ENCODE measurements at places on chromosomes 2 and 18. TPM values are rescaled to one million over a fixed set of nuclear protein-coding genes. Genes with fewer than 3 reads are reported as not detected.
A peak's percentile ranks its signal among the peaks of the same experiment; 100 is the strongest.

The SCG2 gene
- 0.12 TPM for total RNA-seq

GRCh38 chr2:142190805-142191204, 60.0 kb upstream of the LRP1B start:
- no peak for DNase-seq
- no peak overlapping the region for H3K4me3 ChIP-seq
- no peak overlapping the region for H3K27ac ChIP-seq
- H3K27me3 ChIP-seq = no peaks in the 10 kb centered on the region
- H3K36me3 ChIP-seq = no peaks in the 10 kb centered on the region
- no peaks in the 10 kb centered on the region for H3K4me1 ChIP-seq

GRCh38 chr2:44680983-44681531, 260.4 kb upstream of the SIX3 start:
- DNase-seq = no peak
- no peaks in the 10 kb centered on the region for H3K36me3 ChIP-seq
- no peak overlapping the region for H3K27ac ChIP-seq
- no peaks in the 10 kb centered on the region for H3K4me1 ChIP-seq

GRCh38 chr2:15584767-15585469, 6.8 kb upstream of the DDX1 start:
- H3K27ac ChIP-seq = no peak overlapping the region
- no peaks in the 10 kb centered on the region for H3K27me3 ChIP-seq
- DNase-seq = no peak
- H3K4me1 ChIP-seq = no peaks in the 10 kb centered on the region
- no peaks in the 10 kb centered on the region for H3K36me3 ChIP-seq

DNA sequence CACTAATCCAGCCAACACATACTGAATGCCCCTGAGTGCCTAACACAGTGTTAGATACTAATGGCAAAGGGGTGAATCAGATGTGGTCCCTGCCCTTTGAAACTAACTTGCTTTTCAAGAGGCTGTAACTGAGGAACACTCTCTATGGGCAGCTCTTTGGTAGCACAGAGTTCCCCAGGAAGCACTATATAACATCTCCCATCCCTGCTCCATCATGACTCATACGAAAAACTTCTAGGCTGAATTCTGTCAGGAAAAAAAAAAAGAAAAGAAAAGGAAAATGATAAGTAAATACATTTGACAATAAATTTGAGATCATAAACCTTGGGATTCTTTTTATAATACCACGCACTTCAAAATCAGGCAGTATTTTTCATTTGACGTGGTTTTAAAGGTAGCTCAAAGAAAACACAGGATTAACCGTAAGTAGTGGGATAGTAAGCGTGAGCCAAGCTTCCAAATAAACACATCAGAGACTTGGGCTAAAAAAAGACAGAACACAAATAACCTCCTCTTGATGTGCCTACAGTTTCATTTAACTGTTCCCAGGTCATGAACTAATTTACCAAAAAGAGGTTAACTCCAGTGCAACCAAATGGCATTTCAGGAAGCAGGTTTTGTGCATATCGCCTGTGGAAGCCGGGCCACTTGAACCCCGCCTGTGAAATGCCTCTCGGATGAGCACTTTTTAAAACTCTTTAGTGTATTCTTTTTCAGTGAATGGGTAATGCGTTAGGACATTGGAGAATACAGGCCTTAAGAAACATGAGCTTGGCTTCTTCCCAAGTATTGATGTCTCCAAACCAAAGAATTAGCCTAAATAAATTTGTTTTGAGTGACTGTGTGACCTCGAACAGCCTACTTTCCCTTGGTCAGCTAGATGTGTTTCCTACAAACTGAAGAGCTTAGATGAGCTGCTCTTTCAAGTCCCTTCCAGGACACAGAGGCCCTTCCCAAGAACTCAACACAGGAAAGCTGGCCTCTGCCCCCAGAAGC, 42.0 kb downstream of the RDH14 start:
- no peaks in the 10 kb centered on the region for H3K36me3 ChIP-seq
- no peak overlapping the region for H3K4me3 ChIP-seq
- DNase-seq = no peak
- peaks cover 17% of the 10 kb centered on the region for H3K27me3 ChIP-seq
- no peak overlapping the region for H3K27ac ChIP-seq
- H3K4me1 ChIP-seq = no peaks in the 10 kb centered on the region

The CCDC68 gene
- total RNA-seq = not detected

DNA sequence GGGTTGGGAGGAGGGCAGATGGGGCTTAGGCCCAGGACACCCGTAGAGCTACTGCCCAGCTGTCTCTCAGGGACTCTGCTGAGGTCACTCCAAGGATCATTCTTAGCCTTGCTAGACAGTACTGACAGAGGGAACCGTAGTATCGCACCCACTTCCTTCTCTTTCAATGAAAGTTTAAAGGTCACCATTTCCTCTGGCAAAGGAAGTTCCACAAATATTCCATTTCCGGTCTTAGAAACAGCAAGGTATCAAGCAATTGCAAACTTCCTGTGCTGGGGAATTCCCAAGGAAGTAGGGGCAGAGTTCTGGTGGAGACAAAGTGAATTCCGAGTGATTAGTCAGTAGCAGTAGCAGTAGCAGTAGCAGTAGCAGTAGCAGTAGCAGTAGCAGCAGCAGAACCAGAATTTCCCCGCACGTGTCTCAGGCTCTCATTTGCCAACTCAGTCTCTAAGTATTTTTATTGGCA, 24.7 kb downstream of the IL1B start:
- no peaks in the 10 kb centered on the region for H3K27me3 ChIP-seq
- H3K27ac ChIP-seq = peak overlapping the region; percentile 17
- no peak overlapping the region for H3K4me3 ChIP-seq
- H3K36me3 ChIP-seq = peaks cover 22% of the 10 kb centered on the region
- DNase-seq = no peak
- H3K4me1 ChIP-seq = peaks cover 14% of the 10 kb centered on the region

DNA sequence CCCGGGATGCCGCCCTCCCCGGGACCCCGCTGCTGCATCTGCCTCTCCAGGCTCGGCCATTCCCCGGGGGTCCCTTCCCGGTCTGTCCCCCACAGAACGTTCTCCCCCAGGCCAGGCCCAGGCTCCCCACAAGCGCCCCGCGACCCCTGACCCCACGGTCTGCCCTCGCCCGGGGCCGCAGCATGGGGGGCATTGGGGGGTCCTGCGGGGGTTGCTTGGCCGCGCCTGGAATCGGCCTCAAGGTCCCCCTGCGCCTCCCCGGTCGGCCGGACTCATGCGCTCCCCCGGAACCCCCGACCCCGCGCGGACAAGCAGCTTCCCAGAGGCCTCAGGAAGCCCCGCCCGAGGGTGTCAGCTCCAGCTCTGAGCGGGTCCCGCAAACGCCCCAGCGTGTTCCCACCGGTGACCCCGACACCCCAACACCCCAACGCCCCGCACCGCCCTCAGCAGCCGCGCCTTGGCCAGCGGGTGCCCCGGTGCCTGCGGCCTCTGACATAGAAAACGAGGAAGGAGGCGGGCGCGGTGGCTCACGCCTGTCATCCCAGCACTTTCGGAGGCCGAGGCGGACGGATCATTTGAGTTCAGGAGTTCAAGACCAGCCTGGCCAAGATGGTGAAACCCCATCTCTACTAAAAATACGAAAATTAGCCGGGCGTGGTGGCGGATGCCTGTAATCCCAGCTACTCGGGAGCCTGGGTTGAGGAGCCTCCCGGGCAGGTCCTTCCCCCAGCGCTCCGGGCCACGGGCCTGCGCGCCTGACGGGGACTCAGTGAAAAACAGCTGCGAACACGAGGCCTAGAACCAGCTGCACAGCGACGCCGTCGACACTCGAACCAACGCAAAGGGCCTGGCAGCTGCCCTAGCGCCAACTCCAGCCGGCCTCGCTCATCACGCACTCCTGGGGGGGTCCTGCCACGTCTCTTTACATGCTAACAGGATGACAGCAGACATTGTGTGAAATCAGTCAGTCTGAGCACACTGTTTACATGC, 61.8 kb upstream of the CTDP1 start:
- no peak for DNase-seq
- no peak overlapping the region for H3K27ac ChIP-seq
- H3K27me3 ChIP-seq = no peaks in the 10 kb centered on the region
- H3K36me3 ChIP-seq = no peaks in the 10 kb centered on the region
- no peak overlapping the region for H3K4me3 ChIP-seq

GRCh38 chr2:207484444-207485391, 45.0 kb upstream of the CREB1 start:
- no peaks in the 10 kb centered on the region for H3K4me1 ChIP-seq
- H3K36me3 ChIP-seq = no peaks in the 10 kb centered on the region
- no peak overlapping the region for H3K4me3 ChIP-seq
- peaks cover 4% of the 10 kb centered on the region for H3K27me3 ChIP-seq

GRCh38 chr18:55219823-55220222, 260.6 kb upstream of the CCDC68 start:
- H3K27ac ChIP-seq = no peak overlapping the region
- no peak for DNase-seq
- H3K4me1 ChIP-seq = no peaks in the 10 kb centered on the region
- no peak overlapping the region for H3K4me3 ChIP-seq
- no peaks in the 10 kb centered on the region for H3K36me3 ChIP-seq
- H3K27me3 ChIP-seq = no peaks in the 10 kb centered on the region

DNA sequence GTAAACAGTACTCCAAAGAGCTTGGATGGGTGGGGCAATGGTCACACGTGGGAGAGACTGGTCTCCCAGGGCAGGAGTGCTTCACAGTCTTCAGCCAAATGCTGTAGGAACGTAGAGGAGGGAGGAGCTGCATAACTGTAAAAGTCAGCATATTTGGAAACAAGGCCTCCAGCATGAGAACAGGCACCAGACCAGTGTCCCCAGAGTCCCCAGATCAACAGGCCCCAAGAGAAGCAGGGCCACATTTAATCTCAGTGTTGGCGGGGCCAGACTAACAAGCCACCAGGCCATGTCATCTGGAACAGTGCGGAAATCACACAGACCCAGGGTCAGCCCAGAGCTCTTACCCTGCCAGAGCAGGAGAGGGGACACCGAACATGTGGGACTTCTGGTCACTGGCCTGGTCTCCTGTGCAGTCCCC, 63.2 kb downstream of the ADCY3 start:
- no peak overlapping the region for H3K27ac ChIP-seq
- peaks cover 3% of the 10 kb centered on the region for H3K4me1 ChIP-seq
- H3K4me3 ChIP-seq = no peak overlapping the region

- H3K4me1 ChIP-seq = peaks cover 7% of the 10 kb centered on the region
- no peaks in the 10 kb centered on the region for H3K36me3 ChIP-seq
- H3K27me3 ChIP-seq = peaks cover 64% of the 10 kb centered on the region
- no peak overlapping the region for H3K4me3 ChIP-seq
- no peak for DNase-seq
These were observed 1.2 kb upstream of the NPAS2 start for GRCh38 chr2:100818606-100819369.

The BOLL gene
- not detected for total RNA-seq
